A549 treated with Hydrocortisone at 1 μM for 4 hours (cell line): ENCODE measurements at places on chromosomes 16 and 17. TPM values are rescaled to one million over a fixed set of nuclear protein-coding genes. Genes with fewer than 3 reads are reported as not detected.

The TEKT1 gene
- total RNA-seq: 0.03 to 0.27 TPM (median 0.16 TPM) in 5 replicates

The SLC46A1 gene
- total RNA-seq: 16.7 to 20.9 TPM (median 19.8 TPM) in 5 replicates

The PRSS53 gene
- total RNA-seq: 1.0 to 2.5 TPM (median 1.6 TPM) in 5 replicates

The SPN gene
- 0.02 TPM in 1 of 5 replicates, not detected in the others for total RNA-seq

The SLC38A10 gene
- total RNA-seq: 59.4 to 74.1 TPM (median 69.2 TPM) in 5 replicates
